ENCODE measurements at places on chromosomes 4 and X.

DNA sequence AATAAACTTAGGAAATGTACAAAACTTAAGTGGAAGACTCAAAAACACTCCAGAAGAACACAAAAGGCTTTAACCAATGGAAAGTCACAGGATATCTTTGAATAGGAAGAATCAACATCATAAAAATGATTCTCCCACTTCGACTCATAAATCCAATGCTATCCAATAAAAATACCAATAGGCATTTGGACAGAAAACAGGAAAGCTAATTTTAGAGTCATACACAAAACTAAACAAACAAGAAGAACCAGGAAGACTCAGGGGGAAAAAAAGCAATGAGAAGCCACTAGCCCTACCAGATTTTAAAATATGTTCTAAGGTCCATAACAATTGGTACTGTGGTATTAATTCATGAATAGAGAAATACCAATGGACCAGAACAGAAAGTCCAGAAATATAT is 28.2 kb downstream of the SLC9A7 start:
- DNase-seq: no peak

GRCh38 chr4:39710098-39710896 is 12.4 kb downstream of the UBE2K start:
- DNase-seq: no peak

- peak; percentile 16 for DNase-seq
Observed at GRCh38 chr4:152535360-152535902, 461 bp downstream of the FBXW7 start.

DNA sequence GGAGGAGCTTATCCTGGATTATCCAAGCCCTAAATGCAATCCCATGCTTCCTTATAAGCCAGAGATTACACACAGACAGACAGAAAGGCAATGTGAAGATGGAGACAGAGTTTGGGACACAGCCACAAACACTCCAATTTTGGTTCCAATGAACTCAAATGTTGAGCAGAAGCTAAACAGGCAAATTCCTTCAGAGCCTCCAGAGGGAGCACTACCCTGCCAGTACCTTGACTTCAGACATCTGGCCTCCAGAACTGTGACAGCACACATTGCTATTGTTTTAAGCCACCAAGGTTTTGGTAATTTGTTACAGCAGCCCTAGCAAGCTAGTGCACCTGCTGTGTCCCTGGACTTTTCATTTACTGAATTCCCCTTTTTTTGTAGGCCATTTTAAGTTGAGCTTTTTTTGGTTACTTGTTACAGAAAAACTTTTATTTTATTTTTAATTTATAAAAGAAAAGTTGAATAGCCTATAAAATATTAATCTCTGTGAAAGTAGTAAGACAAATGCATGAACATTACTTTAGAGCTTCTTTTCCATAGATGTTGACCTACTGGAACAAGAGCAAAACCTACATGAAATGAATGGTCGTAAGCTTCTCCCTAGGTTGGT is 33.4 kb upstream of the SRD5A3 start:
- DNase-seq: no peak

GRCh38 chr4:48018112-48018511 is 1.5 kb downstream of the NIPAL1 start:
- no peak for DNase-seq

GRCh38 chr4:169971456-169972015 is 54.7 kb downstream of the MFAP3L start:
- no peak for DNase-seq

- no peak for DNase-seq
Observed at GRCh38 chr4:107468812-107469211, 251.2 kb downstream of the PAPSS1 start.

DNA sequence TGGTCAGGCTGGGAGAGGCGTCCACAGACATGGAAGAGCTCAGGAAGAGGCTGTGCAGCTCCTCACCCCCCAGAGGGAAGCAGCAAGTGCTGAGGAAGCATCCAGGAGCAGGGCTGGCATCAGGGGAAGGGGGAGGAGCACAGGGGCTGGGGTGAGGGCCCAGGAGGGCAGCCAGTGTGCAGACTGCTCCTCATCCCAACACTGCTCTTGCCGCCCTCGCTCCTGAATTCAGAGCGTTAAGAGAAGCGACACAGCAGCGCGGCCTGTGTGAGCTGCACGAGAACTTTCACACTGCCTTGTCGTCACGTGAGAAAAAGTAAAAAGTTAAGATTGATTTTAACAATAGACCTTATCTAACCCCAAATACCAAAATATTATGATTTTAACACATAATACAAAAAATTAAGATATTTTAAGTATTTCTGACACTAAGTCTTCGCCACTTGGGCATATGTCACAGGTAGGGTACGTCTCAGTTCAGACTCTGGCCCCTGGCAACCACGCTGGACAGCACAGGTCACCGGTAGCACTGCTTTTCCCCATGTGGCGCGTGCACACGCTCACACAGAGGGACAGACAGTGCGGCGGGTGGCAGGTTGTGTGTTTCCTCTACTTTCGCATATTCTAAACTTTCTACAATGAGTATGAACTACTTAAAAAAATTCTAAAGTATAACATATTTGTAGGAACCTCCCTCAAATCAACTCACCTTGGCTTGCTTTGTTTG is 19.7 kb downstream of the NOP14 start:
- no peak for DNase-seq

DNA sequence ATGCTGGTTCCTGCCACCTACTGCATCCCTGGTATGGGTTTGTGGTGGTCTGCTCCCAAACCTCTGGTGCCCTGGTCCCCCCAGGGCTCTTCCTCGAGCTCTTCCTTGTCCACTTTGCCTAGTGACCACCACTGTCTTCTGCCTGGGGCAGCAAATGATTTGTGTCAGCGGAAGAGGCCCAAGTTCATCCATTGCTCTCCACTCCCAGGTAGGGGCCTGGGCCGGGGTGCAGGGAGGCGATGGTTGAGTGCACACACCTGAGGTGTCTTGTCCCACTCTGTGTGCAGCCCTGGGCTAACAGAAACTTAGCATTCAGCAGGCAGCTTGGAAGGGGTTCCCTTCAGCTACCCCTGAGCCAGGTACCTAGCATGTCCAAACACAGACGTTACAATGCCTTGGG is 75.6 kb upstream of the SOX3 start:
- DNase-seq: no peak

DNA sequence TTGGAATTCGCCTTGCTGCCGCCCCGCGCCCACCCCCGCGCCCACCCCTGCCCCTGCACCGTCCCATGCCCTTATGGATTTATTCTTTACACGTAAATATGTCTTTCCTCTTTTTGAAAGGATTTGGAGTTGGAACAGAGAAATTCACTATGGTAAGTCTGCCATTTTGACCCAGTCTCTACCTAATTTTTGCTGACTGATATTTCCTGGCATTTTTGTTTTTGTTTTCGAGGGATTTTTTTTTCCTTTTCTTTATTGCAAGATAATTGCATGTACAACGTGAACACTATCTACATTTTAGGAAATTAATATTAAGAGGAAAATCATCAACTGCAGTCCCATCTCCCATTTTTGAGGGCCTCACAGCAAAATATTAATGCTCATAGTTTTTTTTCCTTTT is 468 bp upstream of the SPIN2B start:
- DNase-seq: no peak

GRCh38 chr4:108619372-108620100 is 840 bp upstream of the RPL34 start:
- DNase-seq: no peak

DNA sequence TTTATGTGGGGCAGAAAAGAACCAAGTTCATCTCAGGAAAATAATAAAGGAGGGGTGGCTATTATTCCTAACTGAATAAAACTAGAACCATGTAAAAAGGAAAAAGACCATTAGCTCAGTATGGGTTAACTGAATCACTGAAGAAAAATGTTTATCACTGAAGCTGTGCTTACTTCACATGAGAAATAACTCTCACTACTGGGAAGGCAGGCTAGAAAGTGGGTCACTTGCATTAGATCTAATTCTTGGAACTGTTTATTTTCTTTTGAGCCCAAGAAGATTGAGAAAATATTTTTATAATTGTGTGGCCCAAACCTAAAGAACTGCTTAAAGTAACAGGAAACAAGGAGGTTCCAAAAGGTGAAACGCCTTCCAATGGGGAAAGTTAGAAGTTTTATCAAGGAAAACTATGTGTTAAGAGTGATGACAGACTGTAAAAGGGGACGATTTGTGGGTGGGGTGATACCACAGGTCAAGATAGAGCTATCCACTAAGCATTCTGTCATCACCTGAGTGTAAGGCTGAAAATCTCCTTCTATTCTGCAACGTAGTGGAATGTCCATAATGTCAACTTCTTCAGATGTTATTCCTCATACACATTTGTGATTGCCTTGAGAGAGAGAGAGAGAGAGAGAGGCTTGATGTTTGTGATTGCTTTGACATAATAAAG is 1083.5 kb downstream of the PCDH7 start:
- no peak for DNase-seq

GRCh38 chr4:14293582-14293981 is 666.1 kb upstream of the BOD1L1 start:
- no peak for DNase-seq

DNA sequence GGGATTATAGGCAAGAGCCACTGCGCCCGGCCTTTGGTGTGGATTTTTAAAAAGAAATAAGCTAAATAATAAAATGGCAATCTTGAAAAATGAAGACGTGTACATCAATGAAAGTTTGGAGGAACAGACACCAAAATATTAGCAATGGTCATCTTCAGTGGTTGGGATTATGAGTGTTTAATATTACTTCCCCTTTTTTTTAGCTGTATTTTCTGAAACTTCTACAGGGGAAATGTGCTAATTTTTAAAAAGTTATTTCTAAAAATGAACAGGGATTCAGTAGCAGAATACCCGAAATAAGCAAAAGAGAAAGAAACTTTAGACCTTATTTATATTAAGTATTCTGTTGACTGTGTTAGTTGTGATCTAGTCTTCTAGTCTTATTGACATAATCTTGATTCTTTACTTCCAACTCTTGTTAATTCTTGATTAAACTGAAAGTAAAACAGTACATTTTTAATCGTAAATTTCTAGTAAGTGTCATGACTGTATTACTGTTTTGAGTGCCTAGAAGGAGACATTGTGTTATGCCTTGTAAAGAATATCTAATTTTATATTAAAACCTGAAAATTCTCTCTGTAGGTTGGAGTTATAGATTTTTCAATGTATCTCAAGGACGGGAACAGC is 51.3 kb downstream of the RUFY3 start:
- DNase-seq: no peak
